ENCODE measurements at places on chromosomes 16 and 17.

- DNase-seq: no peak
Measured at GRCh38 chr16:65334081-65334480, 212.2 kb upstream of the CDH11 start.

- DNase-seq: no peak
Measured at GRCh38 chr17:42653179-42654124, 5.6 kb upstream of the TUBG2 start.

GRCh38 chr16:20107083-20107482 is 33.4 kb upstream of the GPR139 start:
- no peak for DNase-seq

DNA sequence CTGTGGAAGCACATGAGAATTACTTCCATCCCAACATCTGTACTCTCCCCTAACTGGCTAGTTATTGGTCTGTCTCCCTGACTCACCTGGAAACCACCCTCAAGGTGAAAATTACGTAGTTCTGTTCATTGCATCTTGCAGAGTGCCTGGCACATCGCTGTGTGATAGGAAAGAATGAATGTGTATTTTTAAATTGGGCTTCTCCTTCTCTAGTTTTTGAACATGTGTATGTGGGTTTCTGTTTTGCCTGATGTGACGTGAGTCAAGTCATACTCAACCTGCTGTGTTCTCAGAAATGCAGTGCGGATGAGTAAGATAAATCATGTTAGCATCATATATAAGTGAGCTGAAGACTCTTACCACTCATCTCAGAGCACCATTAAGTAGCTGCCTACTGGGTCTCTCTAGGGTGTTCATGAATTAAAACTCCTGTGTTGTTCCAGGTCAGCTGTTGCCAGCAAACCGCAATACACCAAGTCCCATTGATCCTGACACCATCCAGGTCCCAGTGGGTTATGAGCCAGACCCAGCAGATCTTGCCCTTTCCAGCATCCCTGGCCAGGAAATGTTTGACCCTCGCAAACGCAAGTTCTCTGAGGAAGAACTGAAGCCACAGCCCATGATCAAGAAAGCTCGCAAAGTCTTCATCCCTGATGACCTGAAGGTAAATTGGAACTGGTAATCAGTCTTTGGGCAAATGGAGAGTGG is 50.2 kb downstream of the HLF start:
- DNase-seq: no peak

All from central memory CD8-positive, alpha-beta T cell (primary cell).